ENCODE measurements at places on chromosomes 16 and 17.

- no peak for DNase-seq
Measured at GRCh38 chr17:41653892-41654677, 29.7 kb upstream of the KRT17 start.

DNA sequence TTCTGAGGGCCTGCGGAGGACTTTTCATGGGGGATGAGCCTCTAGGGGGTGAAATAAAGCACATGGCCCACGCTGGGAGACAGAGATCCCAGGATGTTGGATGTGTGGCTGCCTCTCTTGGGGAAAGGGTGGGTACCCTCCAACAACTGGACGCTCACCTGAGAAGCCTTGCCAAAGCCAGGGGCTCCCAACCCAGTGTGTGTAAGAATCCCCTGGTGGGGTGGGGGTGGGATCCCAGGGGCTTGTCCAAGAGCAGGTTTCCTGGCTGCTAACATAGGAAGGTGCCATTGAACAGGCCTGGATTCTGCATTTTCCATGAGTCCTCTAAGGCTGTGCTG, 587 bp downstream of the SNX20 start:
- no peak for DNase-seq

DNA sequence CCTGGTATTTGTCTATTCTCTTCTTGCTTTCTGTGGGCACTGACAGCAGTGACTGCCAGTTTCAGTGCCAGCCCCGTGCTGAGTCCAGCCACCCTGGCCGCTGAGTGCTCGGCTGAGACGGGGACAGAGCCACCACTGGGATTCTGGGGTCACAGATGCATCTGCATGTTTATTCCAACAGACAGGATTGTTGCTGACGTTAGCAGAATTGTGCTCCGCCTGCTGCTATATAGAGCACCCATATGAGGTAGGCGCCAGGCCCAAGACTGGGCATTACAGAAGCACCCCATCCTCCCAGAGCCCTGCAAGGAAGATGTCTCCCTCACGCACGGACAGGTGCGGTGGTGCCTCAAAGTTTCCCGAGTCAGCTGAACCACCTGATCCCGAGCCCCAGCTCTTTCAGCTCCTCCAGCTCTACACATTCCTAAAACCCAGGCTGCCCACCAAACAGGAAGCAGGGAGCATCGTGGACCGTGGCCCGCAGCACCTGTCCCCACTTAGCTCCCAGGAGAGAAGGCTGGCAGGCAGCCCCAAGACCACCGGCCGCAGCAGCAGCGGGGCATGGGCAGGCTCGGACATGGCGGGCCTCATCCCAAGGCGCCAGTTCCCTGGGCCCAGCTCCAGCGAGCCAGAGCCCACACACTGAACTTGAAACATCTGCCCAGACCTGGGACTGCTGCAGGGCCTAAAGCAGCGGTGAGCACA, 44.9 kb upstream of the RASD1 start:
- no peak for DNase-seq

DNA sequence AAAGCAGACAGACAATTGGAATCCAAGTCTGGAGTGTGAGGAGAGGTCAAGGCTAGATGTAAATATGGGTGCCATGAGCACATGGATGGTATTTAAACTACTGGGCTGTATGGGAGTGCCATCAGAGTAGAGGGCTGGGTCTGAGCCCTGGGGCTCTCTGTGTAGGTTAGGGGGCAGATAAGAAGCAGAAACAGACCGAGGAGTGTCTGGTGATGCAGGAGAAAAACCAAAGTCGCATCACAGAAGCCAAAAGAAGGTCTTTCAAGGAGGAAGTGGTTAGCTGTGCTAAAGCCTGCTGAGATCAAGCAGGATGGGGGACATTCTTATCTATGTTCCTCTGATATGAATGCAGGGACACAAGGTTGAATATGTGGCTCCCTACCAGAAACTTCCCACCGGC, 1.9 kb downstream of the TSEN54 start:
- DNase-seq, result no peak

DNA sequence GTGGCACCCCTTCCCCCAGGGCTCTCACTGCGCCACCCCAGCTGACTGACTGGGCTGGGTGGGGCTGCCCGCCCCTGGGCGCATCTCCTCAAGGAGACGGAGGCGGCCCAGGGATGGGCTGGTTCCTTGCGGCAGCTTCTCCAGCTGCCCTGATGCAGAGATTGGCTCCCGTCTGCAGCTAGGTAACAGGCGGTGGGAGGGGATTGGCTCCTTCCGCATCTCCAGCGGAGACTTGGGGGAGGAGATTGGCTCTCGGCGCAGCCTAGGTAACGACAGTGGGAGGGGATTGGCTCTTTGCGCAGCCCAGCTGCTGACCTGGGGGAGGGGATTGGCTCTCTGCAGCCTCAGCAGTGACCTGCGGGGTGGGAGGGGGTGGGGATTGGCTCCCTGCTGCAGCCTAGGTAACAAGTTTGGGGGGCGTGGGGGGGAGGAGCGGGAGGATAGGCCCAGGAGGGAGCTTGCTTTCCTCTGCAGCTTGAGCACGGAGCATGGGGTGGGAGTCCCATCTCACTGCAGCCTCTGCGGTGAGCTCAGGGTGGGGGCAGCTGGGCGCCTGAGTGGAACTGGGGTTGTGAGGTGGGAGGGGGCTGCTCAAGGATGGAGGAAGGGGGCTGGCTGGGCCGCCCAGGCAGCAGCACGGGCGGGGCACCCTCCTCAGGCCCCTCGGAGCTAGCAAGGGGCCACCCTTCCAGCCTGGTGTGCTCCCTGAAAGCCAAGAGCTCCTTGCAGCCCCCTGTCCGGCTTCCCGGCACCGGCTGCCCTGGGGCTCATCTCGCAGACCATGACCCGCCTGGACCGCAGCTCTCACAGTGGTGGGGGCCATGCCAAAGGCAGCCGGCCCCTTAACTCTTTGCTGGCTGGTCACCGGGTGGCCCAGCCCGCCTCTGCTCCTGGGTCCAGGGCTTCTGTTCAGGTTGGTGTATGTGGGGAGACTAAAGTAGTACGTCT, 6.4 kb downstream of the NFE2L1 start:
- peak; percentile 75 for DNase-seq

- no peak for DNase-seq
Measured at GRCh38 chr17:81383504-81384421, 11.5 kb upstream of the BAHCC1 start.

- no peak for DNase-seq
Measured at GRCh38 chr16:67184453-67184994, 761 bp upstream of the MATCAP1 start.
